ENCODE measurements at places on chromosomes 2 and 18. TPM values are rescaled to one million over a fixed set of nuclear protein-coding genes. Genes with fewer than 3 reads are reported as not detected.
A peak's percentile ranks its signal among the peaks of the same experiment; 100 is the strongest.

DNA sequence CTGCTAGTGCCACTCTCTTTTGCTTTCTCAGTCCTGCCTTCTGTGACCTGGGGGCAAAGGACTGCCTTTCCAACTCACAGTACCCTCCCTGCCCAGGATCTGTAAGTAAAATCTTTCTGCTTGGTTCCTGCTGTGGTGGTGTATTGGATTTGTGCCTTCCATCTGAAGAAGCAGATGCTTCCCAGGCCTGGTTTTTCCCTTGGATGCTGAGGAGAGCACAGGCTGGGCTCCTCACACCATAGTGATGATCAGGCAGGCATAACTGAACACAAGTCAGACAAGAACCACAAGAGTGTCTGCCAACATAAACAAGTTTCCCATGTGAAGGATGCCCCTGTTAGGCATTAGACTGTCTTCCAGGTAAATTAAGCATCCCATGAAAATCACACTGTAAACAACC is 121.3 kb upstream of the NRXN1 start:
- no peaks in the 10 kb centered on the region for H3K4me1 ChIP-seq
- H3K4me3 ChIP-seq = no peak overlapping the region
- H3K27ac ChIP-seq = no peak overlapping the region
- no peak for DNase-seq
- H3K36me3 ChIP-seq = no peaks in the 10 kb centered on the region
- H3K27me3 ChIP-seq = no peaks in the 10 kb centered on the region

TUBA3E gene
- total RNA-seq = not detected

GRCh38 chr2:203999835-204000234 is 63.3 kb downstream of the ICOS start:
- H3K36me3 ChIP-seq = no peaks in the 10 kb centered on the region
- H3K4me1 ChIP-seq = no peaks in the 10 kb centered on the region
- no peak for DNase-seq
- H3K27ac ChIP-seq = no peak overlapping the region
- H3K4me3 ChIP-seq = no peak overlapping the region

APCDD1 gene
- total RNA-seq = 0.83 TPM

CPS1 gene
- 20.1 TPM for total RNA-seq

TOGARAM2 gene
- total RNA-seq = 0.28 TPM

DNA sequence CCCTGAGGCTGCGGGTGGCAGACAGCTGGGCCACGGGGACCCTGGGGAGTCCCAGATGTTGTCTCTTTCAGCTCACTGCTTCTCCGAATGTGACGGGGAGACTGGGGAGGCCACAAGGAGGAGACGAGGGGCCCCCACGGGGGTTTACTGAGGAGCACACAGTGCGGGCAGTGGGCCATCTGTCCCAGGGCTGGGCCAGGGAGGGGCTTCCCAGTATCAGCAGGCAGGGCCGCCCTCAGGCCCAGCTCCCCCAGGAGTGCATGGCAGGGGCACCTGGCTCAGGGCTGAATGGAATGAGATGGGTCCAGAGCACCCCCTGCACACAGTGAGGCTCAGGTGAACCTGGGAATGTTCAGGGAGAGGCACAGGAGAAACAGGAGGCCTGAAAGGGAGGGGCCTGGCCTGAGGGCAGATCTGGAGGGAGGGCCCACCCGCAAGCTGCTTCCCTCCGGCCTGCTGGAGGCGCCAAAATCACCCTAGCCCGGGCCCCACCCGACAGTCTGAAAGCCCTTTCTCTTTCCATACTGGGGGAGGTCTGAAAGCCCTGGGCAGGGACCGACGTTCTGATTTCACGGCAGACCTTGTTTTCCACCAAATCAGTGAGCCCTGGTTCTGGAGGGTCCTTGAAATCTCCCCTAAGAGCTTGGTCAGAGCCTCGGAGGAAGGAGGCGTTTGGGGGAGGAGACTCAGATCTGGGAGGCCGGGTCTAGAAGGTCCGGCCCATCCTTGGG is 35.5 kb upstream of the PTMA start:
- no peaks in the 10 kb centered on the region for H3K27me3 ChIP-seq
- no peaks in the 10 kb centered on the region for H3K36me3 ChIP-seq
- peak overlapping the region; percentile 24 for H3K4me3 ChIP-seq
- DNase-seq = peak; percentile 32
- H3K4me1 ChIP-seq = peaks cover 18% of the 10 kb centered on the region

- no peak overlapping the region for H3K27ac ChIP-seq
- peaks cover 17% of the 10 kb centered on the region for H3K27me3 ChIP-seq
- H3K36me3 ChIP-seq = no peaks in the 10 kb centered on the region
- peaks cover 5% of the 10 kb centered on the region for H3K4me1 ChIP-seq
- no peak for DNase-seq
Observed at GRCh38 chr2:38154395-38154794, 78.4 kb upstream of the CYP1B1 start.

DNA sequence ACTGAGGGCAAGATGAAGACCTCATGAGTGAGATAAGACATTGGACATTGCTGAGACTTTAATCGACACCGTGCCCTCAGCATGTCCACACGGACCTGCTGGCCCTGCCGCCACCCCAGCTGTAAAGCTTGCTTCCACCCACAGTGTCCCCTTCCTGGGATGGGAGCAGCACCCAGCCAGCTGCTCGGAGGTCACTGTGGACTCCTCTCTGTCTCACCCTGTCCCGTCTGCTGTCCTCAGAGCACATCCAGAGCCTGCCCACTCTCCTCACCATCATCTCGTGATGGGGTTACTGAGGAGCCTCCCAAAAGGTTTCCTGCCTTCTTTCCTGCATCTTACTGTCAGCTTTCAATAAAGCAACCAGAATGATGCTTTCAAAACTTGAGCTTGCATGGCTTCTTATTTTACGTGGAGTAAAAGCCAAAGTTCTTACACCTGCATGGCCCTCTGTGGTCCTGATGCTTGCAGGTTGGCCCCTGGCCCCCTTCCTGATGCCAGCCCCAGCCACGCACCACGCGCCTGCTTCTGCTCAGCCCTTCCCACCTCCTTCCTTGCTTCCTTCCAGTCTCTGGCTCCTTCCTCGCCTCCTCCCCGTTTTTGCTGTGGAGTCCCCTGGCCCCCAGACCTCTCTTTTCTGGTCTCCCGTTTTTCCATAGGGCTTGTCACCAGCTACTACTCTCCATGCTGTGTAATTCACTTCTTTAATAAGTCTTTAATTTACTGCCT is 67.0 kb downstream of the DGKD start:
- peaks cover 21% of the 10 kb centered on the region for H3K4me1 ChIP-seq
- H3K4me3 ChIP-seq = no peak overlapping the region
- H3K27me3 ChIP-seq = no peaks in the 10 kb centered on the region
- H3K27ac ChIP-seq = no peak overlapping the region
- DNase-seq = no peak
- 0 out of 2 replicates have a peak, but pooled peaks cover 2% of the 10 kb centered on the region for H3K36me3 ChIP-seq

DNA sequence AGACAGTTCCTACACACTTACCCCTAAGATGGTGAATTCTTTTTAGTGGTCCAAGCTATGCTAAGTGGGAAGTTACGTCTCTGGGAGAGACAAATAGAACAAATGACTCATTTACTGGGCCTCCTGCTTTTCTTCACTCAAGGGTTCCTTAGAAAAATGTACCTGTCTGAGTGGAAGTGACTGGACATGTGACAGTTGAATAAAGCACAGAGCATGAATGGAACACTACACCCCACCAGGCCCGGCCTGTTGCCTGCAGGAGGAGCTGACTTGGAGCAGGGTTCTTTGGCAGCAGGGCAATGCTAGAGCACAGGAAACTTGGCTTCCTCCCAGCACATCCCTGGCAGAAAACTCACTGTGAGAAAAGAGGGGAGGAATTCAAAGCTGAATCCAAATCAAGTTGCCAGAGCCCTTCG is 451.0 kb upstream of the SETBP1 start:
- H3K4me1 ChIP-seq = no peaks in the 10 kb centered on the region
- H3K36me3 ChIP-seq = no peaks in the 10 kb centered on the region
- H3K27ac ChIP-seq = no peak overlapping the region
- H3K4me3 ChIP-seq = no peak overlapping the region

- no peak for DNase-seq
- H3K36me3 ChIP-seq = no peaks in the 10 kb centered on the region
- no peak overlapping the region for H3K4me3 ChIP-seq
- H3K27ac ChIP-seq = no peak overlapping the region
- no peaks in the 10 kb centered on the region for H3K27me3 ChIP-seq
Observed at GRCh38 chr18:48656176-48656575, 117.3 kb downstream of the CTIF start.

- H3K4me1 ChIP-seq = peaks cover 7% of the 10 kb centered on the region
- DNase-seq = no peak
- no peaks in the 10 kb centered on the region for H3K36me3 ChIP-seq
Observed at GRCh38 chr18:45325778-45326177, 289.5 kb upstream of the SLC14A2 start.

GRCh38 chr2:171227066-171227782 is 66.5 kb upstream of the TLK1 start:
- H3K36me3 ChIP-seq = no peaks in the 10 kb centered on the region
- no peak overlapping the region for H3K27ac ChIP-seq
- no peak overlapping the region for H3K4me3 ChIP-seq
- peak; percentile 26 for DNase-seq

DNA sequence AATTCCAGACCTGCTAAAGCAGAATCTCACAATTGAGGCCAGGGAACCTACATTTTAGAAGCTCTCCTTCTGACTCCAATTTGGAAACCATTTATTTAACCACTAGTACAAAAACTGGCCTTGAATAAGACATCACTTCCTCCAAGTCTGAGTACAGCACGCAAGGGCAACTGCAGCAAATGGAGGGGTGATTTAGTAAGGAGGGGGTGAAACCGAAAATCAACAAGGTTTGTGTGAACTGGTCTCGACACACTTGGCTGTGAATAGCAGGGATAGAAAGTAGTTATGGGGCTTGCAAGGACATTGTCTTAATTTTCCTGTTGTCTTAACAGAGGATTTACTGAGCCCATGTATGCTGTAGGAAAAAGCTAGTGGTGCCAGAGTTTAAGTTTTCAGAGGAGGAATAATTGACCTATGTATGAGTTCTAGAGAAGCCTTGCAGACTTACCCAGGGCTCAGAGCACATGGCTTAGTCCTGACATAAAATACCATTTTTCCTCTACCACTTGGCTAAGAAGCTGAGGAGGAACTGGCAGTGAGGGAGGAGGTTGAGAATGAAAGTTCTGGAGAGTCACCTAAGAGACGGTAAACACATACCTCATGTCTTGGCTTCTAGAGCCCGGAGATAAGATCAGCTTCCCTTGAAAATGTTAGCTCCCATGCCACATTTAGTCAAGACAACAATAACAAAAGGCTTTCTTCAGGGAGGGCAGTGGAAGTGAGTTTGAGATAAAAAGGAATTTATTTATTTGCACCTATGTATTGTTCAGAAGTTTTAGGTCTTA is 114.8 kb downstream of the SMAD2 start:
- no peak overlapping the region for H3K27ac ChIP-seq
- no peaks in the 10 kb centered on the region for H3K27me3 ChIP-seq
- no peaks in the 10 kb centered on the region for H3K36me3 ChIP-seq
- no peaks in the 10 kb centered on the region for H3K4me1 ChIP-seq

- peak; percentile 88 for DNase-seq
- peaks cover 2% of the 10 kb centered on the region for H3K27me3 ChIP-seq
- H3K36me3 ChIP-seq = no peaks in the 10 kb centered on the region
Observed at GRCh38 chr18:2881088-2881839, 34.5 kb downstream of the EMILIN2 start.

MC4R gene
- 0.28 TPM for total RNA-seq

GRCh38 chr18:76498064-76498463 is 3.0 kb upstream of the ZNF516 start:
- no peaks in the 10 kb centered on the region for H3K4me1 ChIP-seq
- H3K27ac ChIP-seq = no peak overlapping the region
- H3K36me3 ChIP-seq = no peaks in the 10 kb centered on the region
- H3K27me3 ChIP-seq = no peaks in the 10 kb centered on the region
- DNase-seq = no peak

GRCh38 chr2:235506291-235506996 is 12.6 kb downstream of the AGAP1 start:
- H3K27me3 ChIP-seq = no peaks in the 10 kb centered on the region
- H3K36me3 ChIP-seq = no peaks in the 10 kb centered on the region
- no peak overlapping the region for H3K27ac ChIP-seq
- no peak overlapping the region for H3K4me3 ChIP-seq
- H3K4me1 ChIP-seq = peaks cover 19% of the 10 kb centered on the region

DNA sequence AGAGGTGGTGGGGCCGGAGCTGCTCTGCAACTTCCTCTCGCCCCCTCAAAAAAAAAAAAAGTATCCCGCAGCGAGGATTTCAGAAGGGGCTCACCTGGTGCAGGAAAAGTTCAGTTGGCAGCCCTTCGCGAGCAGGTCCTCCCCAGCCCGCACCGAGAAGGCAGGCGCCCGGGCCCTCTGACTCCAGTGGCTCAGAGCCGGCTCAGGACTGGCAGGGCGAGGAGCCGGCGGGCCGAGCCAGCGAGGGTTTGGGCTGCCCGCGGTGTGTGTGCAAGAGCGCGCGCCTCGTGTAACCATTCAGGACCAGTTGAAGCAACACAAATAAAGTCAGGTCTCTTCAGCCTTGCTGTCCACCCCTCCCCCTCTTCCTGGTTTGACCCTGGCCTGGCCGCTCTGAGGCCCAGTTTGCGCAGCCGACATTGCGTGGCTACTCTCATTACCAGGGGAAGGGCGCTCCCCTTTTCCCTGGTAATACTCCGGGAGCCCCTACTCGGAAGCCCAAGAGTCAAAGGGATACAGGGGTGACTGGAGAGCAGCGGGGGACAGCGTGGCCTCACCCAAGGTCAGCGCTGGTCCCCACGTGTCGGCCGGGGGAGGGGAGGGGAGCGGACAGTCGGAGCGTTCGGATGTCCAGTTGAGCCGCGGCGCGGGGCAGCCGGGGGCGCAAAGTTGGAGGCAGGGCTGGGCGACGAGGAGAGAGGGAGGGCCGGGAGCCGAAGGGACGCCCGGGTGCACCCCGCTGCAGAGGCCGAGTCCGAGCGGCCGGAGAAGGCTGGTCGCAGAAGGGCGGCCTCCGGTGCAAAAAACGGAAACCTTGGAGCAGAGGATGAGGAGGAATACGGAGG is 12.3 kb downstream of the EN1 start:
- H3K27ac ChIP-seq = no peak overlapping the region
- H3K4me3 ChIP-seq = peak overlapping the region; percentile 21
- H3K27me3 ChIP-seq = peaks cover 86% of the 10 kb centered on the region
- no peaks in the 10 kb centered on the region for H3K36me3 ChIP-seq
- no peak for DNase-seq

- peaks cover 6% of the 10 kb centered on the region for H3K4me1 ChIP-seq
- peak overlapping the region; percentile 89 for H3K27ac ChIP-seq
- H3K27me3 ChIP-seq = no peaks in the 10 kb centered on the region
Observed at GRCh38 chr2:226031647-226032501, 632.4 kb downstream of the NYAP2 start.

COLEC11 gene
- total RNA-seq = 0.28 TPM

Data from IMR-90 (cell line).